Effector memory CD8-positive, alpha-beta T cell (primary cell): ENCODE measurements at places on chromosomes 16 and 17.

GRCh38 chr17:329784-330420, 22.7 kb downstream of the RPH3AL start:
- no peak for DNase-seq

DNA sequence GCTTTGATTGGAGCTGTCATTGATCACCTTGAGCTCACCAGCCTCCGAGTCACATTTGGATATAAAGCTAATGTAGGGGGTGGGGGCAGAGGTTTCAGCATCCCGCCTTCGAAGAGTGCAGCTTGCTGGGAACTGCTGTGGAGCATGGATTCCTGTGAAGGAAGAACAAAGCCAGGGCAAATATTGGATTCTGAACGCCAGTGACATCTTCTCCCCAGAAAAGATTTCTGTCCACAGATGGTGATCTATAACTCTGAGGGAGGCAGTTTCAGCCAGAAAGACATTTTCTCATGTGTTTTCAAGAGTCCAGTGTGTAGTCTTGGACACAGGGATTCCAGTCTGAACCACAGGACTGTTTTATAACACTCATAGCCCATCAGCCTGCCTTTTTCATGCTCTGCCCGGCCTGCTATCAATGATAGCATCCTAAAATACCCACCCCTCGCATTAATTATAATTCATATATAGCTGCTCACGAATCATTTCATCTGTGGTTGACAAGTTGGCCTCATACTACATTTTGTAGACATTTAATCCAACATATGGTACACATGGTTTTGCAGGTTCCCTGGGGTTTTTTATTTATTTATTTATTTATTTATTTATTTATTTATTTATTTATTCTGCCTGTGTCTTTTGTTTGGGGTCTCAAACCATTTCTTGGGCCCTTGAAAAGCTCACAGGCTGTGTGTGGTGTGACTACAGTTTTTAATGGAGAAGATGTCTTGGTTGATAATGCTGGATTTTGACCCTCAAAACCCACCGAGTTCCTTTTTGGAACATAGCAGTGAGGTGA, 47.1 kb upstream of the SALL1 start:
- DNase-seq = no peak

- DNase-seq = no peak
Observed at GRCh38 chr16:64391063-64391600, 730.7 kb downstream of the CDH11 start.

DNA sequence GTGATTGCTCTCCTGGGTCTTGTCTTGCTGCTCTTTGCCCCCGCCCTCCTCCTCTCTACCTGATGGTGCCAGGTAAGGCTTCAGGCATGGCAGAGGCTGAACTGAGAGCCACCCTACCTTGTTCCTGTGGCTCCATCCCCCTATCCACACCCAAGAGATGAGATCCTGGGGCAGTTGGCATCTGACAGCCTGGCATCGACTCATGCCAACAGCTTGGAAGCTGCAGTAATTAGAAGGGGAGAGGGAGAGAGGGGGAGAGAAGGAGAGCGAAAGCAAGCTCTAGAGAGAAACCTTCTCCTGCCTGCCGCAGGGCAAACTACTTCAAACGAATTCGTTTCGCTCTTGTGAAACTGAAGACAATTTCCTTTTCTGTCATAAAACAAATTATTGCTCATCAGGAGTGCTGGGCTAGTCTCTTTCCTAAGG, 13.8 kb upstream of the SP6 start:
- DNase-seq = no peak

- DNase-seq = no peak
Observed at GRCh38 chr17:8315764-8316217, 5.8 kb downstream of the ARHGEF15 start.

DNA sequence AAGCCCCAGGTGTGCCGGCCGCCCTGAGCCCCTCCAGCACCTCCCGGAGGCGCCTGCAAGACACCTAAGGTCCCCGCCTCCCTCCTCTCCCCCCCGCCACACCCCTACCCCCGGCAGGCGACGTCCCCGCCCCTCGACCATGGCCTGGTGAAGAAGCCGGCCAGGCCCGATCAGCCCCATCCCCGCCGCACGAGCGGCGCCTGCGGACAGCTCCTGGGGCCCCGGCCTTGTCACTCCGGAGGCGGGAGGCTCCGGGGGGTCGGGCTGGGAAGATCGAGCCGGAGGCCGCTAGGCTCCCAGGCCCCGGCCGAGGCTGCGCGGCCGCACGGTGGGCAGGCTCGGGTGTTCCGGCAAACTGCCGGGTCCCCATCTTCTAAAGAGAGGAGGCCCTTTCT, 405 bp upstream of the ACE start:
- DNase-seq = no peak

DNA sequence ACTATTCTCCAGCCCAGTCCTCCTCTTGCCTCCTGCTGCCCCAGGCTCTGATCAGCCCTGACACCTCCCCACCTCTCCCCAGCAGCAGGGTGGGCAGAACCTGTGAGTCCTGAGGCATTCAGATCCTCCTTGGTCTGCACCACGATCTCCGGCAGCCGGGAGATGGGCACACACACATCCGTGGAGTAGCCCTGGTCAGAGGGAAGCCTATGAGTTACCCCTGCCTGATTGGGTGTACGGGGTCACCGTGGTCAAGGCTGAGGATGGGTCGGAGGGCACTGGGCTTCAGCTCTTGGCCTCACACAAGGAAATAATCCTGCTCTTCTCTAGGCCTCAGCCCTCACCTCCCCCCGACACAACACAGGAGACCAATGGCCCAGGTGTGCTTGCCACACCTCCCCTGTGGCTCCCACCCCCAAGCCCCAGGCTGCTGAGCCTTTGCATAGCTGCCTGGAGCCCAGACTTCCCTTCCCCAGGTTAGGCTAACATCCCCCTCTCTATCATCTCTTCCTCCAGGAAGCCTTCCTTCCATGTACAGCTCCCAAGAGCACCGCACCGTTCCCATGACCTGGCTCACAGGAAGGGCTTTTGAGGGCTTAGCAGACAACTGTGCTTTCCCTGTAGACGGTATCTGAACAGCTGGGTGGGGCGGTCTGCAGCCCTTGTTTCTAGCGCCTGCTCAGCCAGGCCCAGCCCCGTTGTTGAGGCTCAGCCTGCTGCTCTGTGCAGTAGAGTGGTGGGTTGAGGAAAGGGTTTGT, 3.7 kb downstream of the LDHD start:
- no peak for DNase-seq
